ENCODE measurements at places on chromosomes 16 and 17. TPM values are rescaled to one million over a fixed set of nuclear protein-coding genes. Genes with fewer than 3 reads are reported as not detected.

Gene SHISA9
- 0.11 TPM for total RNA-seq

Gene TNFSF12
- total RNA-seq, result 54.9 TPM

Gene SOCS1
- total RNA-seq, result 199 TPM

Gene CHD9NB
- total RNA-seq, result not detected

Gene NT5C3B
- total RNA-seq, result 49.4 TPM

Gene MC1R
- total RNA-seq, result 13.0 TPM

Gene MMP2
- not detected for total RNA-seq

Gene C16orf54
- 17.9 TPM for total RNA-seq
